ENCODE measurements at places on chromosomes 16 and 17.

DNA sequence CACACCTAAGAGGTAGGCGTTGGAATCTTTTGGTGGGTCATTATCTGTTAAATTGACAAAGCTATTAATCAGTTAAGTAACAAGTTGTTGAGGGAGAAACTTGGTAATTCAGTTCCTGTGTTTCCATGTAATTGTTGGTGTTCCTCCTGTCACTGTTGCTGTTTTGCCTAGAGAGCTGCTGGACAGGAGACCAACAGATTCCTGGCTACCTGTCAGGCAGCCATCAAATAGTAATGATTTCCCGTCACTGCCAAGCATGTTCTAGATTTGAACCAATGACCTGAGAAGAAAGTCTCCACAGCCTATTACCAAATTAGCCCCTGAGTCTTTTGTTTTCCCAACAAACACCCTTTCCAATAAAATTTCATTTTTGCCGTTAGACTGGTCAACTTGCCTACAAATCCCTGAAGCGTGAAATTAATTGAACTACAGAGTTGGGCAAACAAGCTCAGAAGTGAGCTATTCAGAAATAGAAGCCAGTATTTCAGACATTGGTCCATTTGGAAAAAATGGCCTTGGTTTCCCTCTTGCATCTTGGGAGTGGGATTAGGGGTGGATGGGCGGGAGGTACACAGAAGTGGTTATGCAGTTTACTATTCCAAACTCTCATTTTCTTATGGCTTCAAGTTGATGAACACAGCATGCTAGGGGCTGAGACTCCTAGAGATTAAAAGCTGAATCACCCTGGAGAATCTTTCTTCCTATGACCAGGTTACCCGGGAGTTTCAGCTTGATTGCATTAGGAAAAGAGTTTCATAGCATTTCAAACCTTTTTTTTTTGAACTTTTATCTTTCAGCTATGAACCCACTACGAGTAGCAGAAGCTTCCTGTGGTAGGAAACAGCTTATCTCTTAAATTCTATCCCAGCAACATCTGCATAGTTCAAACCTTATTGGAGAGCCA, 262.8 kb upstream of the MAF start:
- DNase-seq: no peak

GRCh38 chr17:12727076-12727760, 61.5 kb downstream of the MYOCD start:
- no peak for DNase-seq

- no peak for DNase-seq
Measured at GRCh38 chr17:35183332-35183731, 10.9 kb downstream of the SLC35G3 start.

GRCh38 chr17:27494192-27495091, 38.2 kb downstream of the KSR1 start:
- DNase-seq: no peak

GRCh38 chr17:43877451-43878155, 29.7 kb downstream of the MPP2 start:
- DNase-seq: no peak

DNA sequence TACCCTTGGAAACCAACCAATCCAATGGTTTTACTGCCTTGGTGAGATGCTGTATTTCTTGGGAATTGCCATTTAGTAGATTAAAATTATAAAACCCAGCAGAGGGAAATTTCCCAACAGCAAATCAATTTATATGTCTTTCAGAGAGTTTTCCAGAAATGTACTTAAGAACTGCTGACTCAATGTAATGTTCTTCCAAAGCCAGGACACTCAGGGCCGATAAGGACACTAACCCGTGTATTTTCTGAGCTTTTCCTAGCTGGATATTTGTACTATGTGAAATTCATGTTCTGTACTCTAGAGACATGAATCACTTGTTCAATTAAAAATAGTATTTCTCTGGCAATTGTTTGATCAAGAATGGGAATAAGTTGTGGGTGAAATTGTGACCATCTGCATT, 121.4 kb downstream of the KCNJ2 start:
- no peak for DNase-seq

DNA sequence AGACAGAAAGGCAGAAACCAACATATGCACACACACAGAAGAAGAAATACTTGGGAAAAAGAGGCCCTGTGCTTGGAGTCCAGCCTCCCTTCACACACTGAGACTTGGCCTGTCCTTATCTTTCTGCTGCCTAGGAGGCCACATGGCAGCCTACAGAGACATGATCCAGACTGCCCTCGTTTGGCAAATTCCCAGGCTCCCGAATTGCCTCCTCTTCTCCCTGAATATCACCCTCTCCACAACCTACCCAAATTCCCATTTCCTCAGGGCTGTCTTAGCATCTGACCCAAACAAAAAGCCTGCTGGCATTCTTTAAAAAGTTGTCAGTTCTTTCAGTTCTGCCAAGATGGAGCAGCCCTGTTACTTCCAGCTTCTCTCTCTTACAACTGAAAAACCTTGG, 59.8 kb downstream of the DNAH17 start:
- DNase-seq: no peak

- no peak for DNase-seq
Measured at GRCh38 chr16:75647112-75647491, 363 bp downstream of the KARS1 start.

- DNase-seq: no peak
Measured at GRCh38 chr17:8053600-8053999, 14.7 kb downstream of the ALOX15B start.

GRCh38 chr17:44304651-44305050, 3.8 kb upstream of the RUNDC3A start:
- no peak for DNase-seq

GRCh38 chr17:81858170-81858966, 2.0 kb downstream of the P4HB start:
- no peak for DNase-seq

GRCh38 chr16:61500851-61501250, 535.4 kb downstream of the CDH8 start:
- no peak for DNase-seq

DNA sequence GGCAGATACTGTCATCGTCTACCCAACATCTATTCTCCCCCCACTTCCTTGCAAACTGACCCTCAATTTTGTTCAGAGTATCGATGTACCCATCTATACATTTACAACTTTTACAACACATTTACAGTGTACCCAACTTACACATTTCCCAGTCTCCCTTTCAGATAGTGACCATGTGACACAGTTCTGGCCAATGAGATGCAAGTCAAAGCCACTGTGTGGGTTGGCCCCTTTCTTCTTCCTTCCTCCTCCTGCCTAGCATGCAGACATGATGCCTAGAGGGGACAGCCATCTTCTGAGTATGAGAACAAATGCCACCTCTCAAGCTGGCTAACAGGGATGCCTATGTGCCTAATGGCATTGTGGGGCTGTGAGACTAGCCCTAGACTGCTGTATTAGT, 11.3 kb upstream of the NFAT5 start:
- no peak for DNase-seq

DNA sequence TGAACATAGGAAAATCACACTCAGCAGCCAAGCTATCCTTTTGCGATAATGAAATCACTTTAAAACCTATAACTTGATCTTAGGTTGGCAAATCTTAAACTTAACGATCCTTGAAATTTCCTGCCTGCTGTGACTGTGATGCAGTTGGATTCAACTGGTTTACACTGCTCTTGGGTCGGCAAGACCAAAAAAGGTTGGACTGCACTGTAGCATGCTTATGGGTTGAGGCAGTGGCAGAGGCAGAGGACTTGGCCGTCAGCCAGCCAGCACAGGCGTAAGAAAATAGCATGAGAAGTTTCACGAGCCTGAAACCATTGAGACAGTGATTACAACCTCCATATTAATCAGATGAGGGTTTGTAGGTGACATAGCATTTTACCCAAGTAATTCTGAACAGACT, 21.4 kb downstream of the WSB1 start:
- DNase-seq: no peak

DNA sequence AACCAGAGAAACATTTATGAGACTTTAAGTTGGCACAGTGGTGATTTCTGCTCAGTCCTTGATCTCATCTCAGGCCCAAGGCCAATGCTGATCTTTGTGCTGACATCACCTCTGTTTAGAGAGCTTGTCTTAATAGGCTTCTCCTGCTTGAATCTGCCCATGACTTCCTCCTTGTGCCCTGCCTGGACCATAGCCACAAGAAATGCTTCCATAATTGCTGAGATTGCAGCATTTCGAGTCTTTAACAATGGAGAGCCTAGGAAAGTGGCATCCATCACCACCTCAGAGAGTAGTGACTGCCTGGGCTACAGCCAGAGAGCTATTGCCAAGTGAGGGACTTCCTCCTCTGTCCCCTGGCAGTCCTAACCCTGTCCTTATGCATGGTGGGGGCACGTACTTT, 25.1 kb upstream of the MMP2 start:
- no peak for DNase-seq

- DNase-seq: no peak
Measured at GRCh38 chr17:29162082-29162908, 17.9 kb downstream of the MYO18A start.

DNA sequence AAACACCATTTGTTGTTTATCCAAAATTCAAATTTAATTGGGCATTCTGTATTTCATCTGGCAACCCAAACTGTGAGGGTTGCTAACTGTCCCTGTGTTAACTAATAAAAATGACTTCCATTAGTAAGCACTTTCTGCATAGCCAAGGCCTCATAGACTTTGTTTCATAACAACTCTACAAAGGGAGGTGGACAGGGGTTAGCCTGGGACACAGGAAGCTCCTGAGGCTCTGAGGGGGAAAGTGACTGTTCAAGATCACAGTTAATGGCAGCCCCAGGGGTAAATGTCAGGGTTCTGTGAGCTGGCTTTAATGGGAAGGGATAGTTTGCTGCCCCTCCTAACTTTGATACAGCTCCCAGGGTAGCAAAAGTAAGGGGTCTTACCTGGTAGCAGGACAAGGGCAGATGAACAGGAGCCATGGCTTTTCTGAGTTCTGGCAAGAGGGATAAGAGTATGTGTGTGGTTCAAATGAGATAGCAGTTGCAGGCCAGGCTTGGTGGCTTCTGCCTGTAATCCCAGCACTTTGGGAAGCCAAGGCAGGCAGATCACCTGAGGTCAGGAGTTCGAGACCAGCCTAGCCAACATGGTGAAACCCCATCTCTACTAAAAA, 2.2 kb downstream of the HEATR9 start:
- DNase-seq: no peak

- DNase-seq: no peak
Measured at GRCh38 chr17:33090806-33091205, 99.2 kb downstream of the SPACA3 start.

DNA sequence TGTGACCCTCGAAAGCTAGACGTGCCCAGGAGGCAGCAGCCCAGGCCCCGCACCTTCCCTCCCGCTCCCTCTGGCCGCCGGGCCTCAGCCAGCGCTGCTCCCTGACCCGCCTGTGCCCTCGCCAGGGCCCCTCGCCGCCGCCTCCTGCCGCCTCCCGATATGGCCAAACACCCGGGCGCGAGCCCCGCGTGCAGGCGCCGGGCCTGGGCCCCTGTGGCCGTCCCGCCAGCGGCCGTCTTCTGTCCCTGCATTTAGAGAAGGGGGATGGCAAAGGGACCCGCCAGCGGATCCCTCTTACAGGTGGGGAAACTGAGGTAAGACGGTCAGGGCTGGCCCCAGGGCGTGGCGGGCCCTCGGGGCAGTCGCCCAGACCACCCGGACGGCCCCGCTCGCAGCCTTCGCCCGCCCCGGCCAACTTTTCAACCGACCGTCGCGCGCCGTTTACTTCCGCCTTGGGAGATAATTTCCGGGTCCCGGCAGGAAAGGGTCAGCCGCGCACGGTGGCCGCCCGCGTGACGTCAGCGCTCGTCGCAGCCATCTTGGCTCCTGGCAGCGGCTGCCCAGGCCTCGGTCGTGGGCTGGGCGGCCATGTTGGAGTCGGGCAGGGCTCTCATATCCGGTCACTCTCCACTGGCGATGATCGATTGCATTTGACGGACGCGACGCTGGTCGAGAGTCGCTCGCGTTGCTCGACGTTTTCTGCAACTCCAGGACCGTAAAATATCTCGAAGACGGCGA, 7.0 kb upstream of the GNG13 start:
- DNase-seq: peak; percentile 61

- DNase-seq: no peak
Measured at GRCh38 chr16:10949424-10949970, 5.1 kb downstream of the CLEC16A start.

DNA sequence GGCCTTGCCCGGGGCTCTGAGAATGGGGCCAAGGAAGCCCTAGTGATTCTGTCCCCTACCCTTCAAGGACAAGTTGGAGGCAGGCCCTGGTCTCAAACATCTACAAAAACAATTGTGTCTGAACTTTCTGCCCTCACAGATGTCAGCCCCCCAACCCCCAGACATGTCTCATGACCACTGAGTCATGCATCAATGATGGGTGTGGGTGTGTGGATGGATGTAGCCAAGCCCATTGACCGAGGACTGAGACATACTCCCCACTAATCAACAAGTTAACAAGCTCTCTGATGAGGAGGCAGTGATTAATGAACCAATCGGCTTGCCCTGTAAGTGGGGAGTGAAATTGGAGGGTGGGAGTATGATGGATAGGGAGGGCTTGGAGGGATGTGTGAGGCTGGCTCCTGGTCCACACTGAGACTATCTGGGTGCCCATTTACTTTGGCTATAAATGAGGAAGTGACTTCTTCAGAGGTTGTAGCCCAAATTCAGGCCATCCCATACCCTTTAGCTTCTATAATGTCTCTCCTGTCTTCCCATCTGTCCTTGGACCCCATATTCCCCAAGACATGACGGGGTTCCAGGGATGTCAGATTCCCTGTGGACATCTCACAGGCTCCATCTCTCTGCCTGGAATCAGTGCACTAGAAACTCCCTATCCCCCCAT, 97.1 kb upstream of the TMEM97 start:
- DNase-seq: no peak

DNA sequence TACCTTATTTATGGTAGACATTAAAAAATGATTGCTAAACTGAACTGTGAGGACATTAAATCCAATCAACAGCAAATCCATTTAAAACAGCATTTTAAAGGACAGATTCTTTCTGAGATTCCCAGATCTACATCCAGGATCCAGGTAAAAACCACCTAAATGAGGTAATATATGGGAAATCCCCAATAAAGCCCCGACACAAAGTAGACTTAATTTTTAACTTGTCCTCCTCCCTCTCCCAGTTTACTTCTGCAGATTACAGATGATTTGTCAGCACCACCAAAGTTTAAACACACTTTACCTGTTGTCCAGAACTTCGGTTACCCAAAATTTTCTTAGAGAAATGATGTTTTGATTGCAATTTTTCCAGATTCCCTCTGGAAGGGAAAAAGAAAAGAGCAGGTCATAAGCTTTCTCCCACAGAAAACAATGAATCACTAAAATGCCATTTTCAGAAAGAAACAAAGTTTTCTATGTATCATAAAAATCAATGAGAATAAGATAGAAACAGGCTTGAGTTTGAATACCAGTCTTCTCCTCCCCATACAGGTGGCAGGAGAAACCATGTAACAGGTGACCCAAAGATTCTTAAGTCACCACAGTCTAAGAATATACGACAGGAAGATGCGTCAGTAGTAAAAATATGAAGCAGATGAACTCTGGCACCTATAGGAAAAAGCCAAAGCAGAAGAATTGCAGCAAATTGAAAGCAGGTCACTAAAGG, 22.8 kb downstream of the GJC1 start:
- no peak for DNase-seq

DNA sequence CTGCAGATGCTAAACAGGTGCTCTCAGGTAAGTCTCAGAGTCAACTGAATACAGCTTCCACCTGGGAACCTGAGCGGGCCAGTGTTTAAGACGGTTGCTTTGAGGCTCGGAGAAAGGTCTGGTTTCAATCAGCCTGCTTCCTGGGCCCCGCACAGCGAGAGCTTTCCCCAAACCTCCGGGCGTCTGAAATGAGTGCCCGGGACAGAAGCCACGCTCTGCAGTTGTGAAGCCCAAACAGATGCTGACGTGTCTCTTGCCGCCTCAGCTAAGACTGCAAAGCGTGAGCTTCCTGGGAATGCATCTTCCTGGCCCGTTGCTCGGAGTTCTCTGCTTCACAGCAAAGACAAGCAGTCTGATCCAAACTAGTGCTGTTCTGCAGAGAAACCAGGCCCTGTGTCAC, 36.7 kb downstream of the PLXDC1 start:
- DNase-seq: no peak
